NCI-H1092 treated with DMSO at 0.1 percent for 48 hours (cell line): ENCODE measurements at places on chromosomes 1 and 21.
A peak's percentile ranks its signal among the peaks of the same experiment; 100 is the strongest.

DNA sequence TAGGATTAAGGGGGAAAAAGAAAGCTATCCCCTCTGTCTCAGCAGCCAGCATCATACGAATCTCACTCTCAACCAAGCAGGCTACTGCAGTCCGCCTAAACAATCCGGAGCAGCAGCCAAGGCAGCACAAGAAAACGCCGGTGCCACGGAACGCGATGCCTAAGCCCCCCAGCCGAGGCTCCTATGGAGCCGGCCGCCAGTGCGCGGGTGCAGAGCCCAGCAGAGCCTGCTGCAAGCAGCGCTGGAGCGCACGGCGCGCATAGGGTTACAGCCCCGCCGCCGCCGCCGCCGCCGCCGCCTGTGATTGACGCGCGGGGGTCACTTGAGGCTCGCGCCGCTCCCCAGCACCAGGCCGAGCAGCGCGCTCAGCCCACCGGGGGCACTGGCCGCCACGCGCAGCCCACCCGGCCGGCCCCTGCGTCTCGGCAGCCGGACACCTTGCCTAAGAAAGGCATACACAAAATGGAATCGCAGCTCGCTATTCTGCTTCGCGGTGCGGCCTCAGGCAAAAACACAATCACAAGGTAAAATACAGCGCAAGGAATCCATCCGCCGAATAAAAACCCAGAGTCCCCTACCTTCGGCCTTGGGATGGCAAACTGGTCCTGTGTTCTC, 780 bp downstream of the HIVEP3 start:
- peak; percentile 72 for DNase-seq

DNA sequence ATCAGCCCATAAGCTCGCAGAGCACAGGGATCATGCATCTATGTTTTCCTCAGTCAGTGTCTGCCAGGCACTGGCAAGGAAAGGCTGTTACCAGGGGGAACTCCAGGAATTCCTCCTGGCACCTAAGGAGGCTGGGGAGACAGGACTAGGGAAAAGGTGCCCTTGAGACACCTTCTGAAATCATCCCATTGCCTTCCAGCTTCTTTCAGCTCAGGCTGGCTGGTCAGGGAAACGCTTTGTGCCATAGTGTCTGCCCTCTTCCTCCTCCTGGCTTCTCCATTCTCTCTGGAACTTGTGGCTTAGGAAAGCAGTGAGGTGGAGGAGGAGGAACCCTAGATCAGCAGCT, 13.8 kb downstream of the LMNA start:
- DNase-seq: no peak

DNA sequence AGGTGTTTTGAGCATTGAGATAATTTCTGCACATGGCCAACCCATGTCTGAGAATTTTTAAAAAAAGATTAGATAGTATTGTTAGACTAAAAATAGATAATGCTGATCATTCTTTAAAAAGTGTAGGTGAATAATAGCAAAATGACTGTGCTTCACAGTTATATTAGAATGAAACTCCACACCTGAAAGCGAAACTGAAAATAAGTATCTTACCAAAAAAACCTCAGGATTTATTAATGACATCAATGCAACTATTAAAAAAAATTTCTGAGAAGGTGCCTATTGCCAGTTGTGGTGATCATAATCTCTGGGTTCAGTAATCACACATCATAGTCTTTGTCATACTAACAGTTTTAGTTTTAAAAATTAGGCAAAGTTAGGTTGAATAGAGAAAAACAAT, 36.5 kb downstream of the PLA2G4A start:
- DNase-seq: no peak

DNA sequence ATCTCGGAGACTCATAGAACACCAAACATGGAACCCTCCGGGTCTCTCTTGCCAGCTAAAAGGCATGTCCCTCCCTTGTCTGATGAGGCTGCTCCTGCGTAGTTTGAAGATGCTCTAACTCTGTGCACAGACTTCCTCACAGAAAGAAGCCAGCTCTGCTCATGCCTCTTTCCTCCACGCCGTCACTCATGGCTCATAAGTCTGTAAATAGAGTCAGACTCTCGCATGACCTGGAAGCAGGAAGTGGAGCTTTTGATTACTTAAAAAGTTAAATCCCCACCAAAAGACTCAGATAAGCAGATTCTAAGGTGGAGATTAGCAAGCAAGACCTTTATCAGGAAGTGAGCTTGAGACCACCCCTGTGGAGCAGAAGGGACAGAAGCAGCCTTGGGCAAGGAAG, 171.6 kb downstream of the TRIM33 start:
- no peak for DNase-seq

GRCh38 chr1:173438675-173439074, 38.5 kb upstream of the PRDX6 start:
- DNase-seq: no peak

- no peak for DNase-seq
Observed at GRCh38 chr1:229197265-229197585, 73.7 kb upstream of the RAB4A start.
